Activated B cell treated with CpG ODN at 0.5 μM for 24 hours (primary cell): ENCODE measurements at places on chromosomes 1 and 21. TPM values are rescaled to one million over a fixed set of nuclear protein-coding genes. Genes with fewer than 3 reads are reported as not detected.

DNA sequence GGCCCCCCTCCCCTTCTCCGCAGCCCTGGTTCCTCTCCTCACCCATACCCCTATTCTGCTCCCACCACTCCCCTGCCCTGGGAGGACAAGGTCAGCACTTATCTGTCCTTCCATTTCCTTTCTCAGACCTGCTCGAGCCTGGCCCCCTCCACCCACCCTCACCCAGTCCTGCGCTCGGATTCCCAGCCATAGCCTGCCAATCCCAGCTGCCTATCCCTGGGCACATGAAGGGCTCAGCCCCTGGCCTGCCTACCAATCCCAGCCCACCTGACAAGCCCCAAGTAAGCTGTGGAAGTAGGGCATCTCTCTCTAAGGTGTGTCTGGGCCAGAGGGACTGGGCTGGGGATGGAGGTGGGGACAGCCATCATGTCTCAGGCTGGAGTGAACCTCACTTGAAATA lies 5.4 kb downstream of the BLACAT1 start:
- DNase-seq = no peak
- peaks cover 8% of the 10 kb centered on the region for H3K4me1 ChIP-seq
- peaks cover 33% of the 10 kb centered on the region for H3K27me3 ChIP-seq
- no peak overlapping the region for H3K27ac ChIP-seq

The NEGR1 gene
- total RNA-seq = not detected in 2 replicates

DNA sequence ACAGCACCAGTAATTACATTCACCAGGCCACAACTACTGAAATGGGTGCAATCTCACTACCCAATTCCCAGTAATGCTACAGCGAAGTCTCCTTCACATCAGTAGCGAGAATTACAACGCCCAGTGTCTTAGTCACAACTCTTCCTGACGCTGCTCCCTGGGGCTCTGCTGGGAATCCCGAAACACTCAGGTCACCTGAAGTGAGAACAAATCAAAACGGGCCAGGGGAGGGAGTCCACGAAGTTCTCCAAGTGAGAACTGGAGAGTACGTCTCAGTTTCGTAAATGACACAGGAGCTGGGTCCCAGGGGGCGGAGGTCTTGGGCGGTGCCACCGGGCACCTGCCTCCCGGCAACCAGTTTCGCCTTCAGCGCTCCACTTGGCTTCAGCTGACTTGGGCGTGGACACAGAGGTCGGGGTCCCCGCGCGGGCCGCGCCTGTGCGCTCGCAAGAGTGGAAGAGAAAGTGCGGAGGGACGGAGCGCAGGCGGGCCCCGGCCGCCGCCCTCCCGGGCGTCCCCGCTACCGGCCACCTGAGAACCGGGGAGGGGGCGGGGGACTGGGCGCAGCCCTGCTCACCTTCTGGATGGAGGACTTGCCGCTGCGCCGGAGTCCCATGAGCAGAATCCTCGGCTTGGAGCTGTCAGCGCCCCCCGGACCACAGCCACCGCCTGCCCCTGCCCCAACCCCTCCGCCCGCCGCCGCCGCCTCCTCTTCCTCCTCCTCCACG lies 575 bp downstream of the RRAGC start:
- peaks cover 53% of the 10 kb centered on the region for H3K4me1 ChIP-seq
- peak overlapping the region; percentile 95 for H3K4me3 ChIP-seq
- peak; percentile 82 for DNase-seq
- H3K27ac ChIP-seq = peak overlapping the region; percentile 93
- peaks cover 59% of the 10 kb centered on the region for H3K36me3 ChIP-seq
- no peaks in the 10 kb centered on the region for H3K27me3 ChIP-seq

The CHIA gene
- not detected in 2 replicates for total RNA-seq

- peak overlapping the region; percentile 52 for H3K4me3 ChIP-seq
- H3K27ac ChIP-seq = no peak overlapping the region
- H3K4me1 ChIP-seq = peaks cover 15% of the 10 kb centered on the region
- H3K36me3 ChIP-seq = no peaks in the 10 kb centered on the region
Observed at GRCh38 chr1:22709891-22710700, 543 bp upstream of the EPHB2 start.
